ENCODE measurements at places on chromosomes 12 and 14.

DNA sequence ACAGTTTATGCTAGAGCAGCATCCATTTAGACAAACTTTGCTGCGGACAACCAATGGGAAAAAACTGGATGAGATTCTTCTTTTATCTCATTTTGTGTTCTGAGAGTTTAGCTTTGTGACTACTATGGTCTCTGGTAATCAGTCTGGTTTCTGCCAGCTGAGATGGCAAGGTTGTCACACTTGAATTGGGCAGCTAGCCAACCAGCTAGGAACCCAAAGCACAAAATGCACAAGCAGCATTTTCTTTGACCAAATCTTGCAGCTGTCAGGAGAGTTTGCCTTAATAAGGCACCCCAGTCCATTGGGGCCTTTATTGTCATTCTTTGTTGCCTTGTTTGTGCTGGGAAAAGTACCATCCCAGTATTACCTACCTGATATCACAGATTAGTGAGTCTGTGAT is 34.0 kb upstream of the ETV6 start:
- DNase-seq = no peak

DNA sequence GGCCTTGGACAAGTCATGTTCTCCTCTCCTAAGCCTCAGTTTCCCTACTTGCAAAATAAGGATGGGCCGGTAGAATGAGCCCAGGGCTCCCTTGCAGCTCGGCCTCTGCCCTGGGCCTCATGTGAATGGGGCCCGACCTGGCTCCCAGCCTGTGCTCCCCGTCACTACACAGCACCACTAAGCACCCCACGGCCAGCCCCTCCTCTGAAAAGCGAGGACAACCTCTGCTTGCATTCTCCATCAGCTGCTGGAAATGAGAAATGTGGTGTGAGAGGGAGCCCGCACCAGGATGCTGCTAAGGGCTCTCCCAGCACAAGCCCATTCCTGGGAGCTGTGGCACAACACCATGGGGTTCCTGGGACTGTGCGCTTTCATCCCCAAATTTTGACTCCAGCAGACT is 10.2 kb downstream of the SLC25A47 start:
- DNase-seq = no peak

DNA sequence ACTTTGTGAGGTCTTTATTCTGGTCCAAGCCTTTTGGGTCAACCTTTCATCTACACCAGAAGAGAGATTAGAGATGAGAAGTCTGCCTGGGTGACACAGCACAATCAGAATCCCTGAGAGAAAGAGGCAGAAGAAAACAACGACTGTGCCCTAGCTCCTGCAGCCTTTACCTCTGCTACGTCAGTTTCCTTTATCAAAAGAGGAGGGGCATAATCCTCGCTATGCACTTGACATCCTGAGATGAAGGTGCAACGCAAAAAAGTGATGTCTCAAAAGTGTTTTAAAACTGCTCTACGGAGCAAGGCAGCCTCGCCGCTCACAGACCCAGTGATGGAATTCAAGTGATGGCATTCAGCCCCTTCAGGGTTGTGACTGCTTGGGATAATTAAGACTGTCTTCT is 21.7 kb downstream of the ZDHHC22 start:
- DNase-seq = no peak

- DNase-seq = no peak
Observed at GRCh38 chr14:31194095-31194494, 13.5 kb downstream of the HECTD1 start.

GRCh38 chr14:89429199-89430181 is 12.5 kb upstream of the FOXN3 start:
- DNase-seq = no peak

DNA sequence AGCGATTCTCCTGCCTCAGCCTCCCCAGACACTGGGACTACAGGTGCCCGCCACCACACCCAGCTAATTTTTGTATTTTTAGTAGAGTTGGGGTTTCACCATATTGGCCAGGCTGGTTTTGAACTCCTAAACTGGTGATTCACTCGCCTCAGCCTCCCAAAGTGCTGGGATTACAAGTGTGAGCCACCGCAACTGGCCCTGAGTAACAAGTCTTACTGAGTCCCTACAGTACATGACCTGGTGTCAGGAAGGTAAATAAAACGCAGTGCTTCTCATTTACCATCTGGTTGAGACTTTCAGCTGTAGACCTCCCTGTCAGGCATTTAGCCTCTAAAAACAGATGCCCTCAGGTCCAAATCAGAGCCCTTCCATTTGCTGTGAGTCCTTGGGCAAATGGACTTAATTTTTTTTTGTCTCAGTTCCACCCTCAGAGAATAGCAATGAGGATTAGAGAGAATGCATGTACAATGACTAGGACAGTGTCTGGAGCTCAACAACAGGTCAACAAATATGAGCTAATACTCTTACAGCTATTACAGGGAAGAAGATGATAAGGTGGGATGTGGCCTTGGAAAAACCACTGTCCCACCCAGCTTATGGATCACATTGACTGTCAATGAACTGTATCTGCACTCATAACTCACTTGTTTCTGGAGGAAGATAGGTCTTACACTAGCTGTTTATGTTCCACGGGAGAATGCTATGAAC is 70.5 kb downstream of the PHLDA1 start:
- DNase-seq = no peak

- peak; percentile 24 for DNase-seq
Observed at GRCh38 chr12:77751939-77752338, 78.8 kb upstream of the NAV3 start.

DNA sequence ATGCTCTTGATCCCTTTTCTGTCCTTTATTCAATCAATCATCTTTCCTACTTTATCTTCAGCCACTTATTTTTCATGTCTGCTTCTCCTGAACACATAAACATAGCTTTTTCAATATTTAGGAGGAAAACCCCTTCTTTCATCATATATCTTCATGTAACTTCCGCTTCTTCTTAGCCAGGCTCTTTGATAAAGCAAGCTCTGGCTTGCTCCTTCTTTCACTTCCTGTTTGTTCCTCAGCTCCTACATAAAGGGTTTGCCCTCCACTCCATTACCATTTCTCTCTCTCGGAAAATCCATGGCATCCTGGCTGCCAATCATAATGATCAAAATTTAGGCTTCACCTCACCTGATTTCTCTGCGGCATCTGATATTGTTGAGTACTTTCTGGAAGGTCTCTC is 33.7 kb upstream of the HELB start:
- no peak for DNase-seq

GRCh38 chr12:113724794-113725556 is 241.2 kb downstream of the RBM19 start:
- DNase-seq = no peak

DNA sequence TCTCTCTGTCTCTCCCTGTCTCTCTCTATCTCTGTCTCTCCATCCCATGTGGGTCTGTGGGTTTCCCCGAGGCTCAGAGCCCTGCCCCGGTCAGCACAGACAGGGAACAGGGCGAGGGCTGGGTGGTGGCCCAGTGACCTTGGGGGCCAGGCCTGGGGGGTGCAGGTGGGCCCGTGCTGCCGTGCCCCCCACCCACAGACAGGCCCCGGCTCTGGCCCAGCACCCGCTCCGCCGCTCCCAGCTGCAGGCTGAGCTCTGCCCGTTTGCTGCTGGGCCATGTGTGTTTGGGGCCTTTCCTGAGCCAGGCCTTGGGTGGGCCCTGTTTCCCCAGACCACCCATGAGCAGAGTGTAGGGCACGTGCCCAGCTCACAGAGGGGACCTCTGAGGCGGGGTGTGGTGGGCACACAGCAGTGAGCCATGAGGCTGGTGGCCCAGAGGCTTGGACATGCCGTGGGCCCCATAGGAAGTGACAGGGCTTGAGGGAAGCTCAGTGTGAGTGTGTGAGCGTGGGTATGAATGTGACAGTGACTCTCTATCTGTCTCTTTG is 51.0 kb downstream of the TMEM121 start:
- no peak for DNase-seq

- no peak for DNase-seq
Observed at GRCh38 chr14:48546996-48547395, 871.6 kb upstream of the MDGA2 start.

GRCh38 chr12:126509572-126509971 is 1444.3 kb downstream of the AACS start:
- DNase-seq = no peak

DNA sequence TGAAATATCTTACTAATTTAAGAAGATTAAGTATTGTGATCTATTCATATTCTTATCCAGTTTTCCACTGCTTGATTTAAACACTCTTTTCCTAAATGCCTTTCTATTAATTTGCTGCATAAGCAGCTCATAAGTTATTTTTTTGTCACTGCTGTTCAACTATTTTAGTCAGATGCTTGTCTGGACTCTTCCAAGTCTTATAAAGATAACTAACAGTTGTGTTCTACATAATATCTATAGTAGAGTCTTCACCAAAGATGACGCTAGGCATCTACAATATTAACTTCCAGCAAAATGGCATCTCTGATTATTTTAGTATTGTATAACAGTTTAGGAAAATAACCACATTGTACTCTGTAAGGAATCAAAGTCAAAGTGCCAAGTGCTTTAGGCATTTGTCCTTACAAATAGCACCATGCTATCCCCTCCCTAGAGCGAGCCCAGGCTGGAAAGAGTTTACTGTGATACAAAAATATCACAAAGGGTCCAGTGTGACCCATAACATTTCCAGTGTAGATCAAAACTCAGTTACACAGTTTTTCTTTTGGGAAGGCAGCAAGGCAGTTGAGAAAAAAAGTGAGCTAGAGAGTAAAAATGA is 98.2 kb downstream of the DENND5B start:
- no peak for DNase-seq

DNA sequence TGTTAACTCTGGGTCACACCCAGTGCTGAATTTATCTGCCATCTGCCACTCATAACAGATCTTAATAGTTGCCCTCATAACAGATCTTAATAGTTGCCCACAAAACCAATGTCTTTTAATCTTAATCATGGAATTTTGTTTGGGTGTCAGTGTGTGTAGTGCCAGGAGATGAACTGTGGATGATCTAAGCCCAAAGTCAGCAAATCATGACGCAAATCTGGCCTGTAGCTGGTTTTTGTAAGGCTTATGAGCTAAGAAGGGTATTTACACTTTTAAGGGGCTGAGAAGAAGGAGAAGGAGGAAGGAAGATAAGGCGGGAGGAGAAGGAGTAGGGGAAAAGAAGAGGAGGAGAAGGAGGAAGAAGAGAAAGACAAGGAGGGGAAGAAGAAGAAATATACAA is 10.0 kb upstream of the IL26 start:
- no peak for DNase-seq

DNA sequence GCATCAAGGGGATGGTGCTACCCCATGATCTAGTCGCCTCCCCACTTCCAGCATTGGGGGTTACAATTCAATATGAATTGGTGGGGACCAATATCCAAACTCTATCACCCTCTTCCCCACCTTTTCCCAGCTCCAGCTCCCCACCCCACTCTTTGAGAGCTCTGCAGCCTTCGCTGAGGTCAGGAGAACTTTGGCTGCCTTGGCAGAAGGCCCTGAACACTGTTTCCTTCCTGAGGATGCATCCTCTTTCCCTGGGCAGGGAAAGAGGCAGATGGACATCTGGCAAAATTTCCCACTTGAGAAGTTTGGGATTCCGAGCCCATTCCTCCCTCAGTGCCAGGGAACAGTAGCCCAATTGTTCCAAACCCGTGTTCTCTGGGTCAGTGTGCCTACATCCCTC is 169.1 kb downstream of the TSPAN9 start:
- DNase-seq = no peak

GRCh38 chr12:92030618-92031017 is 115.0 kb downstream of the BTG1 start:
- DNase-seq = no peak

GRCh38 chr12:97801471-97802059 is 339.0 kb downstream of the RMST start:
- DNase-seq = no peak

DNA sequence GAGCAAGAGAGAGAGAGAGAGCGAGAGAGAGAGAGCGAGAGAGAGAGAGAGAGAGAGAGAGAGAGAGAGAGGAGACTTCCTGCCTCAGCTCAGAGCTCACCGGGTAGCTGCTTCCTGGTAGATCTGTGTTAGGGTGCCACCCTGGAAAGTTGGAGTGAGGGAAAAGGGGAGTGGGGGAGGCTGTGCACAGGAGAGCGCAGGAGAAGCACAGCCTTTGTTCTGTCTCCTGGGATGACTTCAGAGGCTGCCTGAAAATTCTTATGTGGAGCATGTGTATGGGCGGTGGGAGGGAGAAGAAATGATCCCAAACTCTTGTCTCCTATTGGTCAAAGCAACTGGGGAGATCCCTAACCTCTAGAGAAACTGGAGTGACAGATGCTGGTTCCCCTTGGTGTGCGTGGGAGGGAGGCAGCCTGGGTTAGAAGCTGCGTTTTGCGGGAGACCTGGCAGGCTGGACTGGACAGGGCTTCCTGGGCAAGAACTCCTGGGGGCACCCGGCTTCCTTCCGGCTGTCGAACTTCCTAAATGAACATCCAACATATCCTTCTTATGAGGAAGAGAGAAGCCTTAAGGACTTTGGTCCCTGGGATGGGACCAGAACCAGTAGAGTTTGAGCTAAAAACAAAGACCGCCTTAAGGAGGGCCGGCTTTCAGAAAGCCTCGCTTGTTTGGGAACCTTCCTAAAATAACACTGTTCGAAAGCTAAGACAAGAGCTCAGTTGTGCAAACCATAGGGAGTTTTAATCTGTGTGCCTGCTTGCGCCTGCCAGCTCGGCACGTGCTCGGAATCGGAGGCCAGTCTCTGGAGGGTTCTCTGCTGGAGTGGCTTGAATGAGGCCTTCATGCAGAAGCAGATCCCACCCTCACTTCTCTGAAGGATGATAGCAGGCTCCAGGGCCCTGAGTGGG is 30.4 kb upstream of the BEGAIN start:
- DNase-seq = no peak

GRCh38 chr14:40847480-40847879 is 759.2 kb upstream of the LRFN5 start:
- DNase-seq = no peak

DNA sequence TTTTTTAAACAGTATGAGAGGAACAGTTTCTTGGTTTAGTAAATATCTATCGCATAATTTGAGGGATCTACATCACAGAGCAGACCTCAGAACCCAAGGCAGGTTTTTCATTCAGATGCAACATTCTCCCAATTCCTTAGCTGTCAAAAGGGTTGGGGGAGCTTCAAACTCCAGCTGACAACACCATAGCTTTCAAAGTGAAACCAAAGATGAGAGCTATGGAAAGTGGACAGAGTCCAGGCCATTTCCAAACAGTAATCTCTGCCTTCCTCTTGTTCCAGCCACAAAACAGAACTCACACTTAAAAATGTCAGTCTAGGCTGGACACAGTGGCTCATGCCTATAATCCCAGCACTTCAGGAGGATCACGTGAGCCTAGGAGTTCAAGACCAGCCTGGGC is 87.8 kb downstream of the SPRING1 start:
- DNase-seq = no peak

- no peak for DNase-seq
Observed at GRCh38 chr12:64054079-64054520, 168.0 kb downstream of the KICS2 start.

- DNase-seq = no peak
Observed at GRCh38 chr14:62244221-62244620, 482.0 kb downstream of the SNAPC1 start.

DNA sequence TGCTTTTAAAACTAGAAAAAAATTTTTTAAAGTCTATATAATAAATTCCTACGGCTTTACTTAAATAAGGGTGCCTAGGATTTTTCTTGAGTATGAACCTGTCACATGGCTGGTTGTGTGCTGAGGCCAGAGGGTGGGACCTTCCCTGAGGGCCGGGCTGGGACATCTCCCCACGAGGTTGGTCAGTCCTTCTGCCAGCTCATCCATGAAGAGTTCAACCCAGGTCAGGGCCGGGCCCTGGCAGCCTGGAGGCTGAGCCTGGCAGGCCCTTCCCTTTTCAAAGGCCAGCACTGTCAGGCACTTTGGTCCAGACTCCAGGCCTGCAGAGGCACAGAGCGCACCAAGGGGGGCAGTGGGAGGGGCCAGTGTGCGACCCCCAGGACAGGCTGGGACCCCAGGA is 31.7 kb downstream of the TNFAIP2 start:
- no peak for DNase-seq

- DNase-seq = no peak
Observed at GRCh38 chr12:3490895-3491144, 183 bp upstream of the PRMT8 start.
